ENCODE measurements at places on chromosomes 3 and 15. TPM values are rescaled to one million over a fixed set of nuclear protein-coding genes. Genes with fewer than 3 reads are reported as not detected.

DNA sequence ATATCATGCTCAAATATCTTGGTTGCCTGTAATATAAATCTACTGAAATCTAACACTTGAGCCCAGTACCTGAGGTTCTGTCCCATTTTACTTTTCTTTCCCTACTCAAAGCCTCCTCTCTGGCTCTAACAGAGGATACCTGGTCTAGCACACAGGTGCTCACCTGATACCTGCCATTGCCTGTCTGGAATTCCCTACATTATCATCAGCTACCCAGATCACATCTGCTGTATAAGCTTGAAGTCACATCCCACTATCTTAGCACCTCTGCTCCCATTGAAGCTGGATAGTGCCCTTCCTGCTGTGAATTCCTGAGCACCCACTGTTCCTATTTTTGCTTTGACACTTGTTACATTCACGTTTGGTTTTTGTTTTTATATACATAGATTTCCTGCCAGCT is 30.5 kb downstream of the GYG1 start:
- no peak for DNase-seq

TM4SF1 gene
- total RNA-seq = 32.9 TPM

ETFA gene
- 295 TPM for total RNA-seq

DNA sequence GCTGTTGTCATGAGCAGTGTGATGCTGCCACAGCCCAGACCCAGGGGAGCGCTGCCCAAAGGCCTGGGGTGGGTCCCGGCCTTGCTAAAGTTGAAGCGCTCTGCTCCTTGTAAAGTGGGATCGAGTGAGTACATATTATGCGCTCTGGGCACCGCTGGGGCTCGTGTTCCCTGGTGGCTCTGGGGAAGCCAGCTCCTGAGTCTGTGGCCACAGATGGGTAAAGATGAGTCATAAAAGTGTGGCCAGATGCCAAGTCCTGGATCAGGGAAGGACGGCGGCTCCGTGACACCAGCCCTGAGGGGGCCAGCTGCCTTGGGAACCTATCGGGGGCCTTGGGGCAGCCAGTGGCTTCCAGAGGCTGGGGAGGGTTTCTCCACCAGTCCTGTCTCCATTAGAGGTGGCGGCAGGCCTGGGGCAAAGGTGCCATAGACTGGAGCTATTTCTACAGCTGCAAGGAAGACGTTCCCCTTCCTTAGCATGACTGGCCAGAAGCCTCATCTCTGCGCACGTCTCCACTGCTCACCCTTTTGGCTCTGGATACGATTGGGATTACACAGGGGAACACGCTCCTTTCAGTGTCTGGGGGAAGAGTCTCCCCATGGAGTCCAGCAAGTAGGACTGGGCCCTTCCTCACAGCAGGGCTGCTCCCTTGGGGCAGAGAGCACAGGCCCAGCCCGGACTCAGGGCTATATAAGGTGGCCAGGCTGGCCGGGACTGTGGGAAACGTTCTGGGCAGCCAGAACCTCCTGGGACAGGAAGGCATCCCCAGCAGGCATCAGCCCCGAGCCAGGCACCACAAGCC is 1.2 kb upstream of the ITIH4 start:
- peak; percentile 92 for DNase-seq

ZCWPW2 gene
- total RNA-seq = 3.3 TPM

- DNase-seq = no peak
Measured at GRCh38 chr15:69544365-69545113, 91.9 kb downstream of the RPLP1 start.

DNA sequence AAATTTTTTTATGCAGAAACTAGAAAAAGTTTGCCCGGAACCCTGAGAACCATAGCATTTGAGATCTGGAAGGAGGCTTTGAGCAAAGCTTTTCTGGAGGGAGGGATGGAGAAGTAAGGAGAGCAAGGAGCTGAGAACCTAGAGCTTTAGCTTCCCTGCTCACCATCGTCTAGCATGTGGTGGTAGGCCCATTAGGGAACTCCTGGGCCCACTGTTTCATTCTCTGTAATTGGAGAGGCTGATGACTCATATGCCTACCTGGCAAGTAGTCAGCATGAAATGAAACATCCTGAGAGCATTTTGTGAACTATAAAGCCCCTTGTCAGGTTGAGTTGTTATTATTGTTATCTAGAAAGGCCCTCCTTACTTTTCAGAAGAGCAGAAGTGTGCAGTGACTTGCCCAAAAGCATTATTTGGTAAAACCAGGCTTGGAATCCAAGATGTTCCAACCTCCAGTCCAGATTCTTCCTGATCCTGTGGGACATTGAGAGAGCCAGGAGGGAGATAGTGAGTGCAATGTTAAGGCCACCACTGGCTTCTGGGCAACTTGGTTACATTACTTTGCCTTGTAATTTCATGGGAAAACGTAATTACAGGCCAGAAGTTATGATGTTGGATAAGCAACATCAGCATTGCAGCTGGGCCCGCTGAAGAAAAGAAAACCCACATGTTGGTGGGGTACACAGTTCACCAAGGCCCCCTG is 104.5 kb upstream of the BFSP2 start:
- DNase-seq = no peak

DNA sequence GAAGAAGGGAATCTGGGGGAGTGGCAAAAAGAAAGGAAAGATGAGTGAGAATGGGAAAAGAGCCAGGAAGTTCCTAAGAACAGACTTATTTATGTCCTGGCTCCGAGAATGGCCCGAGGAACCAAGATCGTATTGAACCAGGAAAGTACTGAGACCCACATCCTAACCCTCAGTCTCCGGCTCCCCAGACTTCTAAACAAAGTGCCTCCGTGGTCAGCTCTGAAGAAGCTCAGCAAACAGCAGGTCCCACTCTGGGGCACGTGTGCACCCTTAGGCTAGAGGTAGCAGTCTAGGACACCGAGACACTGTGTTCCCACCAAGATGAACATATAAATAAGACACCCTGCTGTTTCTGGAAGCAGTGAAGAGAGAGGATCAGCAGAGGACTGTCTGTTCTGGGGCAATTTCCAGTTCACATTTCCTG is 307.4 kb downstream of the NTRK3 start:
- DNase-seq = no peak

DNA sequence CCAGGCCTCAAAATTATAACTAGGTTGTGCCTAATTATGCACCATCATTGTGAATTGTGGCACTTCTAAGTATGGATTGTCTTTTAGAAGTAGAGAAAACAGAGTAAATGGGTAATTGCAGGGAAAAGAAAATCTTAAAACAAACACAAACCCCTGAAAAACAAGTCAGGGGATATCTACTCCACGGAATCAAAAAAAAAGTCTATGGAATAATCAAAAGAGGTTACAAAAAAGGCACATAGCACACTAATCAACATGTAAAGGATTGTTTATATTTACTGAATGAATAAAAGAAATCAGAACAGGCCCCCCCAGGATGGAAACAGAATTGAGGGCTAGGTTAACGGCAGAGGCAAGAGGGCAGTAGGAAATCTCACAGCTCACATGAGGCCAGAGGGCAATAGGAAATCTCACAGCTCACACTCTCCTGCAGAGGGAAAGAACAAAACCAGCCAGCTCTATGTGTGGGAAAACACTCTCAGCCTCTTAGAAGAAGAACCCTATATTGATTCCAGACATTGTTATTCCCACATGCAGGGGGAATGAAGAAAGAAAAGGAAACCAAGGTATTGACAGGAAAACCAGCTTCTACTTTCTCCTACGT is 72.7 kb upstream of the FNDC3B start:
- DNase-seq = no peak

LEKR1 gene
- 0.30 TPM for total RNA-seq

GRCh38 chr3:58260261-58260731 is 22.7 kb downstream of the ABHD6 start:
- DNase-seq = no peak

DNA sequence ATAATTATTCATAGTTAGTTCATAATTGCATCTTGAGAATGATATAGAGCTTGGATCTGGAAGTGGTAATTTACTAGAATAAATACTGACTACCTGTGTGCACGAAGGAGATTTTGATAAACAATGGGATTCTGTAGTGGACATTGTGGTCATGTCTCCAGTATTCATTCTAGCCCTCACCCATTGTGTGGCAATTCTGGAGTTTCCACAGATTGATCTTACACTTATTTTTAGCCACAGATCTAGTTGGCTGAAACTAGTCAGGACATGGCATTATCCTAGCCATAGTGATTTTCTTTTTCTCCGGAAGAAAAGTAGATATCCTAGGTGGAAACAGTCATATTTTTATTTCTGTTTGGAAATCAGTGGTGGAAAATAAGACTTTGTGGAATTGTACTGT is 833.1 kb downstream of the NAALADL2 start:
- no peak for DNase-seq

RTP3 gene
- total RNA-seq = not detected

DNA sequence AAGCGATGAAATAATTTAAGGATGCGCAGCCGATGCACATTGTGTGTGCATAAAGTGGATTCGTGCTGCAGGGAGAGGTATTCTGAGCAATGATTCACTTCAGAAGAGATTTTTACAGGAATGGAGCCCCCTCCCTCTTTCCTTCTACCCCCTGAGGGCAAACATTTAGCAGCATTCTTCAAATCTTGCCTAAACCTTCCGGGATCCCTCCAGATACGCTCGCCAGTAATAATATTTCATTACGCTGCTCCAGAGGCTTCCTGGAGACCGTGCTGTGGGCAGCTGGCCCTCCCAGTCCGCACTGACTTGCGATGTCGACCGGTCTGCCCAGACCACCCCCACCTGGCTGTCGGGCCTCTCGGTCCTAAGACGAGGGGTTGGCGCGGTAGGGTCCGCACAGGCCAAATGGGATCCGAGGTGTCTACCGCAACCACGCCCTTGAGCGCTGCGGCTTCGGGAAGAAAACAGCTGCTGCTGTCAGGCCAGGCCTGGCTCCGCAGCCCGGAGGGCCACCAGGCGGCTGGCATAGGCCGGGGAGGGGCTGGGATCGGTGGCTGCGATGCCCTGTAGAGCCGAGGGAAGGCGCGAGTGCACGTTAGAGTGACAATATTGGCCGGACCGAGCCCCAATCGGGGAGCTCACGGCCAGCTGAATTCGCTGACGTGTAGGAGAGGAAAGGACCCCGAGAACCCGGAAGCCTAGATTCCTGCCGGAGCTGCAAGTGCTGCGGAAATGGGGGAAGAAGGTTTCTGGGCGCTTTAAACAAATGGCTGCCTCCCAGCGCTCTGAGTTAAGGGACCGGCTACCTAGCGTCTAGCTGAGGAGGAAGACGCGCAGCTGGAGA is 14.3 kb downstream of the ZIC4 start:
- peak; percentile 86 for DNase-seq

DNA sequence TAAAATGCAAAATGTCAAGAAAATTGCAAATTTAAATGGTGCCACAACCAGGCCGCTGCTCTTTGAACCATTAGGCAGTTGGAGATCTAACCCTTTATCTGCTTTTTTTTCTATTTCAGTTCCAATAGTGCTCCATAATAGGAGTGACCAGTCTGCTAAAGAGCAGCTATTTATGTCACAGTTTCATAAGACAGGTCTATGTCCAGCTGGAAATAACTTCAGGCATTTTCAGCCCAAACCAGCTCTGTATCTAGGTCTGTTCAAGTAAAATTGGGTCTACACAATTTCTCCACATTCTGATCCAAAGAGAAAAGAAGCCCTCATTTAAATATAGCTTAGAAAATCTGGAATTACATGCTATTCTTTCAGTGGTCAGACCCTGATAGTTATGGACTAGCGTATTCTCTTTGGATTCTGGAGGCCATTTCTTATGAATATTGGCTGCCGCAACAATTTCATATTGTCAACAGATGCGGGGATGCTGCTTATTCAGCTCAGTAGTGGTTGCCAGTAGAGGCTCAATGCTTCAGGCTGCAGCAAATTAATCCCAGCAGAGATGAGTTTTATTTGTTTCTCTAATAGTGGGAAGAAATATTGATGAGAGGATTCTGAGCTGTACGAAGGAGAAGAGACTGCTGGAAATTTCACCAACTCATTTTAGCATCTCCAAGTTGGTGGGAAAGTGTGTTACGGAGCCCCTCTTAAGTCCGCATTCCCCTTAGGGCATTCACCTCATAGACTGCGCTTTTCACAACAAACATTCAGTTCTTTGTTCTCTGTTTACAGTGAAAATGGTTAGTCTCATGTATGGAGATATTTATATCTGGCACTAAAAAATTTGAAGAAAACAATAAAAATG is 887.0 kb downstream of the ROBO1 start:
- DNase-seq = no peak

DNA sequence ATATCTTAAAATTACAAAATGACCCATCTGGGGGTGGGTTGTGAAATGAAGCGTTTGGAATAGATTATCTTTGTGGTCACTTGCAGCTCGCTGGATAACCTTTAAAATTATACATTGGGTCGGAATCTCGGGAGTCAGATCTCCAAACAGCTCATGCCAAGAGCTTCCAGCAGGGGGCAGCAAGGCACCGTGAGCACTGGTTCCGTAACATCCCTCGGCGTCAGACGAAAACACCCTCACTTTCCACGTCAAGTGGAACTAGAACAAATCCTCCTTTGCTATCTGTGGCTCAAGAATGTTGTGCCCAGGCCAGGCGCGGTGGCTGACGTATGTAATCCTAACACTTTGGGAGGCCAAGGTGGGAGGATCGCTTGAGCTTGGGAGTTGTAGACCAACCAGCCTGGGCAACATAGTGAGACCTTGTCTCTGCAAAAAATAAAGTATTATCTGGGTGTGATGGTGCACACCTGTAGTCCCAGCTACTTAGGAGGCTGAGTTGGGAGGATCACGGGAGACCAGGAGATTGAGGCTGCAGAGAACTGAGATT is 31.1 kb downstream of the UMPS start:
- peak; percentile 86 for DNase-seq

DNA sequence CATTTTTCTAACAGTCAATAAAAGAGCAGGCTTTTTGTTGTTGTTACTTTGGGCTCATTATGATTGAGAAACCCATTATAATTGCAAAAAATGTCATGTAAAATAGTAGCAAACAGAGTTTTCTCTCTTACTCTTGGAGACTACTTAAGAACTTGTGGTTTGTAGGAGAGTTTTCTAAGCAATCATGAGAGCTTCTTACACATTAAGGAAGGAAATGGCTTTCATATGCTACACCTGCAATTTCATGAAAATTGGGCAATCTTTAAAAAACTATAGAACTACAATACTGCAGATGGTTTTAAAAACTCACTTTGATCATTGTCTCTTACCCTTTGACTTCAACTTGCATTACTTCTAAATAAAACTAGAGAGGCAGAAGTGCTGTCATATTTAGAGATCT is 701.8 kb downstream of the ZPLD1 start:
- DNase-seq = no peak

- DNase-seq = no peak
Measured at GRCh38 chr3:186605561-186606545, 7.0 kb upstream of the AHSG start.

DNA sequence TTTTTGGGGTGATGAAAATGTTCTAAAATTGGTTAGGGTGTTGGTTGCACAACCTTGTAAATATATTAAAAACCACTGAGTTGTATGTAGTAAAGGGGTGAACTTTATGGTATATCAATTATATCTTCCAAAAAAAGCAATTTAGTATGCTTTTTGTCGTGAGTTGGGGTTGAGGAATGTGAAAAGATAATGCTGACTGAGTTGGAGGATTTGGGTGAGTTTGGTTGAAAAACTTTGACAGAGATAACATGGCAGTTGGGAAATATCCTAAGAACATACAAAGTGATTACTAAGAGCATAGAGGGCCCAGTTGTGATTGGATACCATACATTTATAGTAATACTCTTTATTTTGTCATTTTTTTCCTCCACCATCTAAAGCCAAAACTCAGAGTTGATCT is 33.6 kb downstream of the HMG20A start:
- no peak for DNase-seq

Data from psoas muscle (tissue), 8 donors.